ENCODE measurements at places on chromosomes 16 and 17.
A peak's percentile ranks its signal among the peaks of the same experiment; 100 is the strongest.

DNA sequence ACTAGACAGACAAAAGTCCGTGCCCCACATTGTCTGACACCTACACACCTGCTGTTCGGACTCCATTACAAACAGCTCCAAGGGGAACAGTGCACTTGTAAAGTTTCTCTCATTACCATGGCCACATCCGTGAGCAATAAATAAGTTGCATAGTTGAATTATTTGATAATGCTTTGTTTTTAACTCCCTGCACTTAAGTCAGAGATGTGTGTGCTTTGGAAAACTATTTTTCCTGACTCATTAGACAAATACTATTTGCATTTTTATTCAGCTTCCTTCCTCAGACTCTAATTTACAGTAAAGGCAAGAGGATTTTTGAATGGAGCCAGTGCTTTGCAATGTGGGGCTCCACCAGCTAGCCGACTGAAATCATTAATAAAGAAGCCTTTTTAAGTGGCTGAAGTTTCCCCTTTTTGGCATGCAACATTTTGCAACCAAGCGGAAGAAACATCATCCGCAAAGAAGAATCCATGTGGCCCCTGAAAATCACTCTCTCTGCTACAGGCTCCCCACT, 6.5 kb upstream of the CCL2 start:
- DNase-seq: no peak

DNA sequence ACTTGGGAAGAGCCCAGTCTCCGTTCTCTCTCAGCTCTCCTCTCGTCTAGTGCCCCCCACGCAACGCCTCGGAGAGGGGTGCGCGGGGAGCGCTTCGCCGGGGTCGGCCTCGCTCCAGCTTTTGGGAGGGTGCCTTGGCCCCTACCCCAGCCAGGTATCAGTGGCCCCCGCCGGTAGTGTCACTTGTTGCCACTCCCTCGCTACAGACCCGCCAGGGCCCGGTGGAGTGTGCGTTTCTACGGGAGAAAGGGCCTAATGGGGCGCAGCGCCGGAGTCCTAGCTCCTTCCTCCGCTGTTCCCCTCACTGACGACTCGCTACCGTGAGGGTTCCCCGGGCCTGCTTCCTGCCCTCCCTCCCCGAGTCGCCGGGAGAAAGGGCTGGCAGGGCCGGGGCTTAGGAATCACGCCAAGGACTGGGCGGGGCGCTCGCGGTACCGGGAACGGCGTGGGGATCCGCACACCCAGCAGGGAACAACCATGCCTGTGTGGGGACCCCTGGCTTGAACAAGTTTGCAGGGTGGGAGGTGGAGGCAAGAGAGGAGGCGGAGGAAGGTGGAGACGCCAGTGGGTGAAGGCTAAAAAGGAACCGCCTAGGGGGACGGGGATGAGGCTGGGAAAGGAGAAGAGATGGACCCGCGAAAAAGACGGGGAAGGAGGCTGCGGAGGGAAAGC, 997 bp upstream of the CDH11 start:
- peak; percentile 88 for DNase-seq

DNA sequence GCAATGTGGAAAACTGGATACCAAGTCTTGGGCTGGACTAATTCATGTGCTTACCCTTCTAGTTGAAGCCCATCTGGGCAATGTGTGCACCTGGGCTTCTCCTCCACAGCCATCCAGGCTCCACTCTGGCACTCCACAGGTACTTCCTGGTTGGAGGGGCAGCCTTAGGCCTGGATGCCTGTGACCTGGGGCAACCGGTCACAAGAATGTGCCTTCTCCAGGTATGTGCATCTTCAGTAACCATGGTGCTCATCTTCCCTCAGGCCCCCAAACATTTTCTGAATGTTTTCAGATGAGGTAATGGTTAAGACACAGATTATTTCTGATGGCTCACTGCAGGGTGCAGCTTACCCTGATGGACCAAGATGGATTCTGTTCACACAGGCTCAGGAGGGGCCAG, 11.1 kb downstream of the C16orf86 start:
- no peak for DNase-seq

DNA sequence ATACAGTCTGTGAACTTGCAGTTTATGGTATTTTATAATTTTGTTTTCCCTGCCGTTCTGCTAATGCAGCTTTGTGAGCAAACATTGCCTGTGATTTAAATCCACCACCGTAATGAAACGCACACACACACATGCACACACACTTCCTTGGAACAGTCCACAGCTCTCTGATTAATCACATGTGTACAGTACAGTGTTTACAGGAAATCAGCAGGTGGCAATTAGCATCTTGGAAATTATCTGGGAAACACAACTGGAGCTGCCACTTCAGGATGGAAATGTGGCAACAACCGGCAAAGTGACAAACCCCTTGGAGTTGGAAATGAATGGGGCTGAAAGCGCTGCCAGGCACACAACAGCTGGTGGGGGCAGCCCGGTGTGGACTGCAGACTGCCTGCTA, 12.9 kb upstream of the ZKSCAN2 start:
- no peak for DNase-seq

DNA sequence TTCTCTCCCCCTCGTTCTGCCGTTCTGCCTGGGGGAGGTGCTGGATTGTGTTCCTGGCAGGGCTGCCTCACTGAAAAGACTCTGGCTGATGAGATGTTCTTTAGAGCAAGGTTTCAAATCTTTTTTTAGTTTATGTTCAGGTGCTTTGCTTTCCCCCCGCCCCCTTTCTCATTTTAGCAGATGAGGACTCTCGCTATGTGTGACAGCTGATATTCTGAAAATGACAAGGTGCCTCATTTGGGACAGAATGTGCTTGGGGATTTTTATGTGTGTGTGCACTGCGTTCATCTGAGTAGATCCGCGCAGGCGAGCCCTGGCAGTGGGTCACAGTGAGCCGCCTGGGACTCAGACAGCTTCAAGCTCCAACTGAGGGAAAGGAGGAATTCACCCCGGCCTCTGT, 205.9 kb downstream of the HS3ST4 start:
- DNase-seq: no peak

GRCh38 chr17:50848039-50848438, 12.7 kb downstream of the WFIKKN2 start:
- DNase-seq: no peak

GRCh38 chr16:17362183-17362582, 108.6 kb downstream of the XYLT1 start:
- DNase-seq: no peak

DNA sequence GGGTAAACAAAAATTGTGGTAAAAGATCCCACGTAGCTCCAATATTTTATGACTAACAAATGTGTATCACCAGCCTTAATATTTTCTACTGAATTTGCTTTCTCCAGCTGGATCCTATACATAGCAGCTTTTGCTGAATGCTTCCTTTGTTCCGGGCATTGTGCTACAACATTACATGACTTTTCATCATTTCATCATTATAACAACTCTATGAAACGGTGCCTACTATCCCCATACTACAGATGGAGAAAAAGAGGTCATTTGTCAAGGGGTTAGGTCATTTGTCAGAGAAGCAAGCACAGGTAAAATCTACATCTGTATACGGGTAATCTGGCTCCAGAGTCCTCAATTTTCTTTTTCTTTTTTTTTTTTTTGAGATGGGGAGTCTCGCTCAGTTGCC, 74.3 kb downstream of the KANSL1 start:
- DNase-seq: no peak

- DNase-seq: no peak
These were observed 14.6 kb downstream of the COL1A1 start for GRCh38 chr17:50186661-50187393.

DNA sequence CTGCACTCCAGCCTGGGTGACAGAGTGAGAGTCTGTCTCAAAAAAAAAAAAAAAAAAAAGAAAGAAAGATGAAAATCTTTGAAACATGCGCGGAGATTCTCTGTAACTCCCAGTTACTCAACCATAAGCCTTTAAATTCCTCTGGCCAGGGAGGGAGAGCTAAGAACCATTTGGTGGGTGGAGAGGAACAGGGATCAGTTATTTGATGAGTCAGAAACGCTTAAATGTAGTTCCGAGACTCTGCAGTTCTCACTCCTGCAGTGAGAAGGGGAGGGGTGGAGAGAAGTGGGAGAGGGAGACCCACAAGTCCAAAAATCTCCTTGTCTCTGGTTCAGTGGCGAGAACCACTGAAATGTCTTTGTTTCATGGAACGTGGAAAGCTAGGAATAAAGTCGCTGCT, 266.7 kb downstream of the SOX9 start:
- no peak for DNase-seq

DNA sequence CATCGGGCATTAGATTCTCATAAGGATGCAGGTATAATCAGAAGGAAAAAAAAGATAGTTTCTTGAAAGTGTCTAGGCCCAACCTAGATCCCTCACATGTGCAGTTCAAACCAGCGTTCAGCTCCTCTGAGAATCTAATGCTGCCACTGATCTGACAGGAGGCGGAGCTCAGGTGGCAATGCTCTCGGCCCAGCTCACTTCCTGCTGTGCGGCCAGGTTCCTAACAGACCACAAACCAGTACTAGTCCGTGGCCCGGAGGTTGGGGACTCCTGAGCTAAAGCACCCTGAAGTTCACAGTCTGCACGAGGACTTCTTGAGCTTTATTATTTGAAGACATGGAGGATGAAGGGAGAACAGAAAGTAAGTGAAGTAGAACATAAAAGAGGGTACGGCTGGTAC, 16.8 kb downstream of the SMCR8 start:
- no peak for DNase-seq

GRCh38 chr16:15948532-15949209, 745 bp upstream of the ABCC1 start:
- DNase-seq: no peak

- DNase-seq: no peak
These were observed 4.7 kb upstream of the PIPOX start for GRCh38 chr17:29038085-29038795.

DNA sequence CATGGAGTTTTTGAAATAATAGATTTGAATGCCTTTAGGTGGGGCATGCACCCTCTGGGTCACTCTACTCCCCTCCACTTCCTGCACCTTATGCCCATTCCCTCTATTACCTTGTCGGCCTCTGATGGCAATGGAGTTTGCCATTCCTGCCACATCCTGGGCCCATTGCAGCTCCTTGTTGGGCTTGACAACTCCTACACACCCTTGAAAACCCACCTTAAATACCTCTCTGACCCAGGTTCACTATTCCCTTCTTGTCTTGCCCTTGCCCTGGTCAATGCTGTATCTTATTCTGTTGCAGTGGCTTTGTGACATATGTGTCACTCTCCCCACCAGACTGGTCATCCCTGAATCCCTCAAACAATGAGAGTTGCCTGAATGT, 2.4 kb downstream of the CCR7 start:
- DNase-seq: no peak

GRCh38 chr16:86573215-86573614, 5.1 kb upstream of the FOXL1 start:
- DNase-seq: no peak

GRCh38 chr16:1311738-1312466, 2.5 kb downstream of the UBE2I start:
- no peak for DNase-seq

DNA sequence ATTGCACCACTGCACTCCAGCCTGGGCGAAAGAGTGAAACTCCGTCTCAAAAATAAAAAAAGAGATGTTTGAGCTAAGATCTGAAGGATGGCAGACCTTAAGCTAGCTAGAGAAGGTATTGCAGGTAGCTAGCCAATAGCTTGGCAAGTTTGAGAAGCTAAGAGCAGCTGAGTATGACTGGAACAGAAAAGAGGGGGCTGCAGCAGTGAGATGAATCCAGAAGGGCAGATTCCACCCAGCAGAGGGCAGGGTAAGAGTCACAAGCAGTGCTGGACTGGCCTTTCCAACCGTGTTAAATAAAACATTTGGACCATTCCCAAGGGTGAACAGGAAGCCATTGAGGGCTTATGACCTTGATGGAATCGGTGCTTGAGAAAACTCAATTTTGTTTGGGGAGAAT, 5.7 kb upstream of the PHAF1 start:
- no peak for DNase-seq

GRCh38 chr17:14813649-14814370, 451.3 kb downstream of the PMP22 start:
- DNase-seq: no peak

DNA sequence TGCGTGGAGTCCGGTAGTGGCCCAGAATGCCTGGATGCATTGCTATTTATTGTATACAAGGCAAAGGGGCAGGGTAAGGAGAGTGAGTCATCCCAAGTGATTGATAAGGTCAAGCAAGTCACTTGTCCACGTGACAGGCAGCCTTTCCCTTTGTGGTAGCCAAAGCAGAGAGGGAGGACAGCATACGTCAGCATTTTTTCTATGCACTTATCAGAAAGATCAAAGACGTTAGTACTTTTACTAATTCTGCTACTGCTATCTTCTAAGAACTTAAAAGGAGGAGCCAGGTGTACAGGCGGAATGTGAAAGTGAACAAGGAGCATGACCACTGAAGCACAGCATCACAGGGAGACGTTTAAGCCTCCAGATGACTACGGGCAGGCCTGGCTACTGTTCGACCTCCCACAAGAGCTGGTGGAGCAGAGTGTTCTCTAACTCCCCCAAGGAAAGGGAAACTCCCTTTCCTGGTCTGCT, 47.9 kb upstream of the ARL4D start:
- no peak for DNase-seq

GRCh38 chr17:77926981-77927380, 31.5 kb upstream of the TNRC6C start:
- no peak for DNase-seq

- no peak for DNase-seq
These were observed 80.8 kb upstream of the TRAP1 start for GRCh38 chr16:3797904-3798811.

- no peak for DNase-seq
These were observed 34.0 kb upstream of the NLK start for GRCh38 chr17:28008513-28008912.

DNA sequence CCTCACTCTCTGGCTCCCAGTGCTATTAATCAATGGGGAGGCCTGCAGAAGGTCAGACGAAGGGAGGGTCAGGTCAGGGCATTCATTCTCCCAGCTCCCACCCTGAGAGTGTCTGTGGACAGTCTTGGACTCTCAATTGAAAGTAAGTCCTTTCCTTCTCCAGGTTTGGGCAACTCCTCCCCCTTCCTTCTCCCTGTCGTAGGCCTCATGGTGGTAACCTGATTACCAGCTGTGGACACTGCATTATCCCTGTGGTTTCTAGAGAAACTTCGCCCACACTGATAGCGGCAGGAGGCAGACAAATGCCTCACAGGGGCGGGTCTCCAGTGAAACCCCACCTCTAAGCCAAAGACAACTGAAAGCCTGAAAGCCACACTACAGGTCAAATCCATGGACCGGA, 57.7 kb upstream of the SLC25A19 start:
- no peak for DNase-seq

GRCh38 chr16:68257906-68258800, 6.2 kb upstream of the SLC7A6 start:
- DNase-seq: no peak

GRCh38 chr17:2904135-2904534, 107.9 kb downstream of the RAP1GAP2 start:
- no peak for DNase-seq

GRCh38 chr17:60863892-60864707, 186.4 kb downstream of the BCAS3 start:
- DNase-seq: no peak

GRCh38 chr16:27768651-27769272, 218.8 kb downstream of the KATNIP start:
- DNase-seq: no peak

DNA sequence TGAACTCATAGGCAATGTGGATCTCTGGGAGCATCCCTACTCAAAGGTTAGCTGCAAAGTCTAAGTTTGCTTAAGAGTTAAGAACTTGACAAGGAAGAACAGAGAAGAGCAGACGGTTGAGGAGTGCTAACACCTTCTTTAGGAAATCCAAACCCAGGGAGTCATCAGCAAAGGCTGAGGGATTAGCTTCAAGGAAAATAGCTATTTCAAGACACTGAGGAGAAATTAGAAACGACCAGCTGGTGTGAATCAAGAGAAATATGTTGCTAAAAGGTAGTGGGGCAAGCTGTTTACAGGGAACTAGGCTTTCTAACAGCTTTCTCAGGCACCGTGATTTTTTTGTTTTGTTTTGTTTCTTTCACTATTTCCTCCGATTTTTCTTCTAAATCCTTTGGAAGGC, 90.7 kb downstream of the CDH8 start:
- no peak for DNase-seq

Measured in sciatic nerve (tissue), 2 donors.